ENCODE measurements at places on chromosomes 11 and 22.

GRCh38 chr11:86421946-86422345 lies 47.3 kb downstream of the CCDC81 start:
- DNase-seq, result no peak

DNA sequence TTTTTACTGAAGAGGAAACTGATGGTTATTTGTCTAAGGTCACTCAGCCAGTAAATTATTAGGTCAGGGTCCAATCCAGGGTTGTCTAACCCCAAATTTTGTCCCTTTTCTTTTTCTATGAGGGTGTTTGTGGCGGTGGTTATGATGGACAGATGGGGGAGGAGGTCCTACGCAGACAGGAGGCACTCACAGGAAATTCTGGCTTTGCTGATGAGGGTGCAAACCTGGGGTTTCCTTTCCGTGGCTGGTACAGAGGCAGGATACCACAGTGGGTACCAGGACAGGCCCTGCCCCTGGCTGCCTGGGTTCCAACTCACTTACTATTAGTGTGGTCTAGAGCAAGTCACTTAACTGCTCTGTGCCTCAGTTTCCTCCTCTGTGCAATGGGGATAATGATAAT lies 91.0 kb downstream of the RRM1 start:
- no peak for DNase-seq

DNA sequence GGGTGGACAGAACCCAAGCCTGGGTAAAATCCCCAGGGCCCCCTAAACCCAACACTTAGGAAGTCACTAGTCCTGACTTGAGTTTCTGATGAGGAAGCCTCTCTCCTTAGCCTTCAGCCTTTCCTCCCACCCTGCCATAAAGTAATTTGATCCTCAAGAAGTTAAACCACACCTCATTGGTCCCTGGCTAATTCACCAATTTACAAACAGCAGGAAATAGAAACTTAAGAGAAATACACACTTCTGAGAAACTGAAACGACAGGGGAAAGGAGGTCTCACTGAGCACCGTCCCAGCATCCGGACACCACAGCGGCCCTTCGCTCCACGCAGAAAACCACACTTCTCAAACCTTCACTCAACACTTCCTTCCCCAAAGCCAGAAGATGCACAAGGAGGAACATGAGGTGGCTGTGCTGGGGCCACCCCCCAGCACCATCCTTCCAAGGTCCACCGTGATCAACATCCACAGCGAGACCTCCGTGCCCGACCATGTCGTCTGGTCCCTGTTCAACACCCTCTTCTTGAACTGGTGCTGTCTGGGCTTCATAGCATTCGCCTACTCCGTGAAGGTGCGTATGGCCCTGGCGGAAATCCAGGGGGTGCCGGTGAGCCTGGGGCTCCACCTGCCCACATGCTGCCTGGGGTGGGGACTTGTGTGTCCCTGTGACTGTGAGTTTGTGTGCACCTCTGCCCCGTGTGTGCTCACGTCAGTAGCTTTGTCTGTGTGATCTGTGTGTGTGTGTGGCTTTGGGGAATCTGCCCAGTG lies at the start of gene IFITM1:
IFITM1 (plus strand) TSS at position 254 of the 767 bp plus-strand sequence; CDS start at position 385, 131 bp downstream.
- DNase-seq, result peak; percentile 83

DNA sequence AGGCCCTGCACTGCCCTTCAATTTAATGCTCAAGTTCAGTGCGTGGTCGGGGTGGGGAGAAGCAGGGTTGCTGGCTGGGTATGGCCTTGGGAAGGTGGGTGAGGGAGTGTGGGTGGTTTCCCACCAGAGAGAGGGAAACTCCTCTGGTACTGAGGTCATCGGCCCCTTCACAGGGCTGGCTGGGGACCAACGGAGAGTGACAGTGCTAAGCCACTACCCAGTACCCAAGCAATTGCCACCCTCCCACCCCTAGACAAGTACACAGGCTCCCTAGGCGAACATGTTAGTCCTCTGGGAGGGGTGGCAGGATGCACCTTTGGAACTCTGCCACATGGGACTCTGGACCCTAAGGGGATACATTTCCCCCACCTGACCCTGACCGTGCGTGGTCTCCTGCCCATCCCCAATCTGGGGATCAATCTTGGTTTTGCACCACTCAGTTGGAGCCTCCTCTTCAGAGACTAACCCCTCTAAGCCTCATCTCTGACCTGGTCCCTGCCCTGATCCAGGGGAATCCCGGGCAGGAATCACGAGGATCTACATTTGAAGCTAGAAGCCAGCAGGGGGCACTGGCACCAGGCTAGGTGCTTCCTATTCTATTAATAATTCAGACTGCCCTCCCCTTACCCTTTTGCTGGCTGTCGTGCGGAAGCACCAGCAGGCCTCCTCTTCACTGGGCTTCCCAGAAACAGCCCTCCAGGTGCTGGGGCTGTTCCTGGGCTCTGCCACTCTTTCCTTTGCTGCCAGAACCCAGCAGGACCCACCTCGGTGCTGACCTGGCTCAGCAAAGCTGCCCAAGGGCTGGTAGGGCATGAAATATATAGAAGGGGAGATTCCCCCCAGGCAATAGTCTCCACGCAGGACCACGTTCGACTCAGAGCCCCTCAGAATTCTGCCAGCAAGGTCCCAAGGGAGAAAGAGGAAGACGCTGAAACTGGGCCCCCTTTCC lies 377.7 kb downstream of the TENM4 start:
- DNase-seq, result no peak

DNA sequence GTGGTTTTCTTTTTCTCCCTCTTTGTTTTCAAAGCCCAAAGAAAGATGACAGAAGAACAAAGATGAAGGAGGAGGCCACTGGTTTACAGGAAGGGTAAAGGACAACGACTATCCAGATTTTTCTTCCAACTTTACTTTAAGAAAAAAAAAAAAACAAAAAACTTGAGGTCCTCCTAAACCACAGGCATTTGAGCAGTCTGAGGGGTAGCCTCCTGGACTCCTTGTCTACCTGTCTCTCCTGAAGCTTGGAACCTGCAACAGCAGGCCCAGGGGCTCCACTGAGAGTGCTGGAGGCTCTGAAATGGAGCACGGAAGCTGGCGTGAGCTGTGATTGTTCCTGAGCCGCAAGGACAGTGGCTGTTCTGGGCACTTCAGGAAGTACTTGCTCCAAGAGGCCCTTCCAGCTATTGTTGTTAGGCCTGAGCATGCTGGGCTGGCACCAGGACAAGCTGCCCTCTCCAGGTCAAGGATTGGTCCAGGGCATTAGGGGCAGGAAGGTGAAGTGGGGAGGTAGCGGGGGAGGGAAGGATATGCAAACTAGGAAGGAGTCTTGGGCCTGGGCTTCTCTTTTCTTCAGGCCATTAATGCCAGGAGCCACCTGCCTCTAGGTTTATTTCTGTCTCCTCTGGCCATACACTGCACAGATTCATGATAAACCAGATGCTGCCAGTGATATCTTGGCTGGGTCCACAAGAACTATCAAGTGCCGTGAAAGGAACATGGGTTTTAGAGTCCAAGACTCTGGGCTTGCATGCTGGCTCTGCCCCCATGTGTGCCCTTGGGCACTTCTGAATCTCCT lies 147.3 kb downstream of the CCDC34 start:
- no peak for DNase-seq

GRCh38 chr11:91421641-91422040 lies 803.0 kb upstream of the FAT3 start:
- DNase-seq, result no peak

GRCh38 chr22:21816787-21817496 lies 50.5 kb downstream of the MAPK1 start:
- peak; percentile 94 for DNase-seq

DNA sequence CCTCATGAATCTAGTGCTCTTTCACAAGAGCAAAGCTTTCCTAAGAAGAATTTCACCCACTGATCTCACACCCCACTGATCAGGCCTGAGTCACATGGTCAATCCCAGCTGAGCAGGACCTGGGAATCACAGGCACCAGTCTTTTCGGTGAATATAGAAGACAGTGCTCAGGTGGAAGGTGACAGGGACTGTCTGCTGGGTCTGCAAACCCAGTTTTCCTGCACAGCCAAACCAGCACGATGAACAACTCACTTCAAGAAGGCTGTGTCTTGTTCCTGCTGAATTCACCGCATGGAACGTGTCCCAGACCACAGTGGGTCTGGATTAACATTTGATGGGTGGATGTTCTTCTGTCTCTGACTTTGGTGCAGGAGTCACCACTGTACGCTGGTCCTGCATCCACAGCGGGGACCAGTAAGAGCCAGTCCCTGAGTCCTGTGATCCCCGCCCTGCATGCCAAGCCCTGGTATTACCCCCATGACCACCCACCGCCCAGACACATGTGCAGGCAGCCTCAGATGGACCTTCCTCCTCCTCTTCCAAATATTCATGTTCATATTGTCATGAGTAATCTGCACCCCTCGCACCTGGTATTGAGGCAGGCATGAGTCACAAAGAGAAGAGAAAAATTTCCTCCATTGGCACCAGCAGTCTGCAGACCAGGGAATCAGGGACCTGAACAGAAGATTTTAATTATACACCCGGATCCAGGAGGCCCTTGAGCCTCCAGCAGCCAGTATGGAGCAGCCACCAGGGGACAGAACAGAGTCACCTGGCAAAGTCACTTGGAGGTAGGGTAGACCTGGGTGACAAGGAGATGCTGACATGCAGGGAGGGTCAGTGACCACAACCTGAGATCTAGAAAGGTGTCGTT lies 8.6 kb upstream of the IGLL5 start:
- DNase-seq, result no peak

DNA sequence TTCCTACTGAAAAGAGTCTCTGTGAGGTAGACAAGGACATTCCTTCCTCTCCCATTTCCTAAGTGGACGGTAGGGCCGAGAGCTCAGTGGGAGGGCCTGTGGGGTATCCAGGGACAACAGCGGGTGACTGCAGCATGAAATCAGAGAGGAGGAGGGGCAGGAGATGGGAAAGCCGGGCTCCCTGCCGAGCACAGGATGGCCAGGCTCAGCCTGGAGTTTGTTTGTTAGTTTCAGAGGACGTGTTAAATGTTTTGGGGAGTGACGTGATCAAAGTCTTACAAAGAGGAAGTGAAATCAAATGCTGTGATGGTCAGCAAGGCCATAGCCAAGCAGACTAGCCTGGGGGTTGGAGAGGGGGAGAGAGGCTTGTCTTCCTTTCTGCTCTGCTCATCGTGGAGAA lies 152.7 kb downstream of the ADAMTS15 start:
- no peak for DNase-seq

- DNase-seq, result no peak
These were observed 142.3 kb downstream of the IGLL1 start for GRCh38 chr22:23437779-23438178.

DNA sequence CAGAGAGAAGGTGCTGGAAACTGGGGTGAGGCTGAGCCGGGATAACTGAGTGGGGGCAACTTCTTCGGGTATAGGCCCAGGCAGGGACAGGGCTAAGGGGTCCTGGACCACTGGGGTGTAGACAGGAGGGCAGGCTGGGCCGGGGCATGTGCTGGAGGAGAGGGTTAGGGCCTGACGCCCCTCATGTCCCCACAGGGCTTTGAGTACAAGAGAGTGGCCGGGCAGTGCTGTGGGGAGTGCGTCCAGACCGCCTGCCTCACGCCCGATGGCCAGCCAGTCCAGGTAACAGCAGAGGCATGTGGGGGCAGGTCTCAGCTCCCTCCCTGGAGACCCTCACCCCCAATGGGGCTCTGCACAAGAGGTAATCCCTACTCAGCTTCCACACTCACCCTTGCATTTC lies 36.7 kb downstream of the MUC5B start:
- no peak for DNase-seq
